ENCODE measurements at places on chromosomes 2 and 18. TPM values are rescaled to one million over a fixed set of nuclear protein-coding genes. Genes with fewer than 3 reads are reported as not detected.

CGREF1 gene
- 0.20 TPM for polyA plus RNA-seq

NDUFB3 gene
- polyA plus RNA-seq: 370 TPM

FAM110C gene
- polyA plus RNA-seq: 1.8 TPM

CUL3 gene
- polyA plus RNA-seq: 43.6 TPM

AFF3 gene
- polyA plus RNA-seq: 0.82 TPM

LRATD1 gene
- not detected for polyA plus RNA-seq

ALPP gene
- polyA plus RNA-seq: not detected

EPB41L3 gene
- not detected for polyA plus RNA-seq

GRCh38 chr18:43671431-43671830 lies 394.1 kb upstream of the SYT4 start:
- DNase-seq: no peak

GRCh38 chr2:48714245-48714644 lies 41.3 kb downstream of the LHCGR start:
- no peak for DNase-seq

- no peak for DNase-seq
Observed at GRCh38 chr18:61582202-61582710, 249.0 kb downstream of the CDH20 start.

- DNase-seq: no peak
Observed at GRCh38 chr2:149972066-149972465, 384.5 kb upstream of the MMADHC start.

DNA sequence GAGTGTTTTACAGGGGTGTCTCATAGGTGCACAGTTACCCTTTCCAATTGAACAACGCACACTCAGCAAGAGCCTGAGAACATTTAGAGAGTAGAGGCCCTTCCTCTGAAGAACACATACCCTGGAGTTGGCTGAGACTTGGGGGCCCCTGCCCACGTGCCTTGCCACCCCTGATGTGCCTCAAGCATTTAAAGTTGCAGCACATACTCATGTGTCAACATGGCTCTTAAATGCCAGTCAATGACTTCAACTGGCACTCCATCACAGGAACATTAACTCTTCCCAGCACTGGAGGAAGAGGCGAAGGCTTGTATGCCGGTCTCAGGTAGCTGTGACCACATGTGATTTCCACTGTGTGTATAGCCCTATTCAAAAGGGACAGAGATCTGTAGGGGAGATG lies 57.4 kb downstream of the SPRED2 start:
- DNase-seq: no peak

GRCh38 chr2:234483568-234484251 lies 13.2 kb downstream of the ARL4C start:
- peak; percentile 75 for DNase-seq

DNA sequence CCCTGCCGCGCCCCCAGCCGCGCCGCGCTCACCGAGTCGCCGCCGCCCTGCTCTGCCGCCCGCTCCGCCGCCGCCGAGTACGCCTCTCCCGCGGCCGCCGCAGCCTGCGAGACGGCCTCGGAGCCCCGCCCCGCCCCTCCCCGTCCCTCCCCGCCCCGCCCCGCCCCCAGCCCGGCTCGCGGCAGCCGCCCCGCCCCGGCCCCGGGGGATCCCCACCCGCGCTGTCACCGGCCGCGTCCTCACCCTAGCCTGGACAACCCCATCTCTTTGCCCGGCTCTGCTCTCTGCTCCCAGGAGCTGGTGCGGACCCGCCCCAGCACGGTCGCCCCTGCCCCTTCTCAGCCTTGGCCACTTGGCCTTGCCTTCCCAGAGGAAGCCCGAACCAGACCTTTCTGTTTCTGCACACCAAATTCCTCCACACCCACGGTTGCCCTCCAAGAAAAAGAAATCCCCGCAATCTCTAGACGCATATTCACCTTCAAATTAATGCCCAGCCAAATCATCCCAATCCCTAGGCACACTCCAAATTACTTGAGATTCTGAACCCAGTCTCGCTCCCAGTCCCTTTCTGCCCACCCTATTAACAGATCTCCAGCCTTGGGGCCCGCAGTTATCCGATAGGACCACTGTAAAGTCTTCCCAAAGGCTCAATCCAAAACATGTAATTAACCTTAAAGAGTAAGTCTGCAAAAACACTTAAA lies at the start of gene CYRIA:
Gene CYRIA, minus strand, starts transcription at position 87 of the 701 bp plus-strand sequence. CDS start 77,715 bp downstream, outside the sequence.
- DNase-seq: peak; percentile 2

DNA sequence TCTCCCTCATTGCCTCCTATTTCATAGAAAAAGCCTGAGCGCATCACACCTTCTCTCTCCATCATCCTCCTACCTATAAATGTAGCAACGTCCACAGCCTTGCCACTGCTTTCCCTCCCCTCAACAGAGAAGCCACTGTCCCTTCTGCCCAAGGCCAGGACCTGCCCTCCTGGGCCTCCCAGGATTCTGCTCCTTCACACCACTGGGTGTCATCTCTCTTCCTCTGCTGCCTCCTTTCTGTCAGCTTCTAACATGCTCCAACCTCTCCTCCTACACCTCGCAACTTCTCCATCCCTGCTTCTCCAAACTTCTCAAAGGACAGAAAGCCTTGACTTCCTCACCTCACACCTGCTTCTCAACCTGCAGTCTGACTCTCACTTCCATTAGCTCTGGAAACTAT lies 21.2 kb upstream of the ME2 start:
- no peak for DNase-seq

DNA sequence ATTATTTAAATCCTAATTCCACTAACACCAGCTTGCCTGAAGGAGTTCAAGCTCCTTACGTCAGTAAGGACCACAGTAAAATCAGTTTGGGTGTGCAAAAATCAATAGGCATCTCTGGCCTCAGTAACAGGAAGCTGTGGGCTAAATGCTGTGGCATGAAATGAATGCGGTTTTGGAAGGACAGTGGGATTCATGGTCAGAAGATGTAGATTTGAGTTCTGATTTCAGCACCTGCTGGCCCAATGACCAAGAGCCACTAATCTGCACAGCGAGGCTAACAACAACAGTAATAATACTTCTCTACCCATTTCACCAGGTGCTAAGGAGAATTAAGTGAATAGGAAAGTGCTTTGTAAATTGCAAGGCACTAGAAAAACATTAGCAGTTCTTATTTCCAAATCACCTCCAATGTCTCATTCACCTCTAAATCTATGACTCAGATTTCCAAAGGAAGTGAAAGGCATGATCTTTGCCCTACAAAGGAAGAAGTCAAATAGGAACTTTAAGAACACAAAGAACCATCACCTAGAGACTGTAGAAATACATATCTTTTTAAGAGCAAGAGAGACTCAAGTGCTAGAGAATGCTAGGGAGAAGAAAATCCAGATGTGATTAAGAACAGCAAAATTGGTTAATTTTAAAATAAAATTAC lies 172.6 kb downstream of the ANKRD44 start:
- DNase-seq: no peak

GRCh38 chr2:204051476-204051875 lies 114.9 kb downstream of the ICOS start:
- DNase-seq: no peak

DNA sequence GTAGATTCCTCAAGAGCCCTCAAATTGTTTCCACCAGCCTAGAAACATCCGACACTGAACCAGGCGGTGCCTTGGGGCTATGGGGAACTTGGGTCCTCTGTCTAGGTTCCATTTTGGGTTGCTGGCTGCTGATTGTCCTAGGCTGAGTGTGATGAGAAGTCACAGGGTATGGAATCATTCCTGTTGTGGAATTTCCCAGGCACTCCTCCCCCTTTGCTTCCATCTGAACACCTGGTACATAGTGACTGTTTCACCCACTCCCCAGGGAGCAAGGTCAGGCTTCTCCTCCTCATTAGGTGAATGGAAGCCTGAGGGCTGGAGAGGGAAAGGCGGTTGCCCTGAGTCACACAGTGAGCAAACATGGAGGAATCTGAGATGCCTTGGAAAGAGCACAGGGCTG lies 4.5 kb downstream of the KIF3C start:
- no peak for DNase-seq

- DNase-seq: no peak
Observed at GRCh38 chr2:28951910-28952835, 28.9 kb upstream of the TOGARAM2 start.

DNA sequence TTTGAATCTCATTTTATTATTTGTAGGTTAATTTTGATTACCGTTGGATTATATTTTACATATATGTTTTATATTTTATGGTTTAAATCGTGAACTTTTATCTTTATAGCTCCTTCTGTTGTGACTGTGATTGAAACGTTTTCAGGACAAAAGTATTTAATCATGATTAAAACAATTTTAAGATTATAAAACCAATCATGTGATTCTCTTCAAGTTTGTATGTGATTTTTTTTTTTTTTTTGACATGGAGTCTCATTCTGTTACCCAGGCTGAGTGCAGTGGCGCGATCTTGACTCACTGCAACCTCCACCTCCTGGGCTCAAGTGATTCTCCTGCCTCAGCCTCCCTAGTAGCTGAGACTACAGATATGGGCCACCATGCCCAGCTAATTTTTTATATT lies 7.2 kb upstream of the RASGRP3 start:
- no peak for DNase-seq

DNA sequence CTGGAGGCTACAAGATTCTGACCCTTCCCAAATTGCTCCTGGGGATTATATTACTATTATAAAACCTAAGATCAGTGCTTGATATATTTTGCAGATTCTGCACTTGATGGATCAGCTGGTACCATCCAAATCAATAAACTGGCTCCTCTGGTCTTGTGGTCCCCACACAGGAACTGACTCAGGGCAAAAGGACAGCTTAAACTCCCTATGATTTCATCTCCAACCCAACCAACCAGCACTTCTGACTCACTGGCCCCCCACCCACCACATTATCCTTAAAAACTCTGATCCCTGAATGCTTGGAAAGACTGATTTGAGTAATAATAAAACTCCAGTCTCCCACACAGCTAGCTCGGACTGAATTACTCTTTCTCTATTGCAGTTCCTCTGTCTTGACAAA lies 82.1 kb downstream of the TMEM163 start:
- no peak for DNase-seq

DNA sequence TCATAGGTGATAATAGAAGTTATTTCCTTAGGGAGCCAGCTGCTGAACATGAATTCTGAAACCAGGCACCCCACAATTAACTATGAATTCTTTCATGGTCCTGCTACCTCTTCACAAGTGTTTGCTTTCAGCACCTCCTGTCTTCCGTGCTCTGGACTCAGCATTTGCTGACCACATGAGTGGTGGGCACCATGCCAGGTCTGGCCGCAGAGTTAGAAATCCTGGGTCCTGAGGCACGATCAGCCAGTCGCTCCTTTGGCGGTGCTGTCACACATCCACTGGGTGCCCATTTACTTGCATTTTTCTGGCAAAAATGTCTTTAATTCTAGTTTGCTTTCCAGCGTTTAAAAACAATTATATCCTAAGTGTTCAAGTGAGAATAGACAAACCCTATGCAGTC lies 196.4 kb upstream of the PXDN start:
- DNase-seq: no peak

DNA sequence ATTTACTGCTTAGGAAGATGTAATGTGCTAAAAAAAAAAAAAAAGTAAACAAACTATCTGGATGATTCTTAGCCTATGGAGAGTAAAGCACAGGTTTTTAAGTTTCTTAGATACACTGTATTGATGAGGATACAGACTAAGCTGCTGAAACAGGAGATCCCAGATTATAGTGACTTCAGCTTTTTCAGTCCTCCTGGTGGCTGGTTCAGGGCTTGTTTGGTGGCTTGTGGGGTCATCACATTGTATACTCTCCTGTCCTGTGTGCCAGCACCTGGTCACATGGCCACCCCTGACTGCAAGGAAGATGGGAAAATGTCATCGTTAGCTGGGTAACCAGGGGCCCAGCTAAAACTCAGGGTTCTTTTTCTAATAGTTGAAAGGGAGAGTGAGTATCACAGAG lies 31.4 kb downstream of the RAB31 start:
- DNase-seq: no peak

- DNase-seq: no peak
Observed at GRCh38 chr18:10518595-10519255, 7.1 kb upstream of the NAPG start.

DNA sequence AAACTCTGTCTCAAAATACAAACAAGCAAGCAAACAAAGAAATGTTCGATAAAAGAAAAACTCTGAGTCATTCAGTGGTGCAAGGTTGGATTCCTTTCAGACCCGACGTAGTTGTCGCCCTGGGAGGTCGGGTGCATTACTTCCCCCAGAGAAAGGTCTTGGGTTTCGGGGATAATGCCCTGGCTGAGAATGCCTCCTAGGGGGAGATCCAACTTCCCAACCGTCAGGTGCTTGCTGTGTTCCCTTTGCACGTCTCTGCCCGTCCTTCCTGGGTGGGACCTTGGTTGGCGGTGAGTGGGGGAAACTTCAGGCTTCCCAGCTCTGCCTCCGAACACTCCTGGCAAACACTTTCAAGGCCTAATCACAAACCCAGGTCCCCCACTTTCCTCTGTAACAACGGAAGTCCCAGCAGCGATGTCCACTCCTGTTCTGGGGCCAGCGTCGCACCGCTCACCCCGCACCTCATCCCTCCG lies 609 bp downstream of the TPGS2 start:
- no peak for DNase-seq

Data from CD4-positive, CD25-positive, alpha-beta regulatory T cell (primary cell).